ENCODE measurements at places on chromosomes 4 and X.

- no peak for DNase-seq
Measured at GRCh38 chr4:77734928-77735327, 84.2 kb downstream of the CNOT6L start.

DNA sequence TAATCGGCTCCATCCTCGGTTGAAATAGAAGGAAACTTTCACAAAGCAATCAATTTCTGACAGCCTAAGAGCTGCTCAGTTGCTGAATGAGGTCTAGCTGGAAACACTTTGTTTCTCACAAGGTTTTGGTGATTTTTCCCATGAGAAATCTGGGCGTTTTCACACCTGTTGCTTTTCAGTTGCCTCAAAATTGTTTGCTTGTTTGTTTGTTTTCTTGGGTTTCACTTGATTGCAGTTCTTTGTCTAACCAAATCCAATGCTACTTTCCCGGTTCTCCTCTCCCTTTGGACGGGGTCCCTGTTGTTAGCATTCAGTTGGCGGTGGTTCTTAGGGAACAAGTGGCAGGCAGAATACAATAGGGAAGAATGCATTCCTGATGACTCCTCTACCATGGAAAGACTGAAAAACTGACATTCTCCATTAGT, 135.5 kb downstream of the PALLD start:
- no peak for DNase-seq

GRCh38 chr4:149638073-149638472, 177.6 kb downstream of the IQCM start:
- no peak for DNase-seq

- no peak for DNase-seq
Measured at GRCh38 chrX:14936561-14936960, 63.3 kb downstream of the MOSPD2 start.

GRCh38 chr4:165972747-165973146, 99.7 kb downstream of the TLL1 start:
- DNase-seq, result no peak
